COLO829 (cell line): ENCODE measurements at places on chromosomes 1 and 21.

DNA sequence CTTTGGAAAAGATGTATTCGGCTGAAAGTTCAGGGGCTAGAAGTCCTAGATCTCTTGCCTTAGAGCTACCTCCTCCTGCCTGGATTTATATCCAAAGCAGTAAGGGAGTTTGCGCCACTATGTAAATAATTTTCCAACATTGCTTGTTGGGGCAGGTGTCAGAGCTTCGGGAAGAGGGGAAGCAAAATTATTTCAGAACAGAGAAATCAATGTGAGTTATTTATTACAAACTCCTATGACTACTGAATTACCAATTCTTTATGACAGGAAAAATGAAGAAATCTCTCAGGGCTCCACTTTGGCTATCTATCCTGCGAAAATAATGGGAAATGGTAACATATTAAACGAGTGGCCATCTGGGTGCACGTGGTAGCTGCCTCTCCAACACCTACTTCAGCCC, at the start of gene CRP:
TSS of gene CRP (minus strand) at position 61 of the 400 bp plus-strand sequence. CDS start 104 bp downstream, outside the sequence.
- no peak for DNase-seq

GRCh38 chr21:32389337-32390015, 3.3 kb downstream of the URB1 start:
- DNase-seq, result no peak

DNA sequence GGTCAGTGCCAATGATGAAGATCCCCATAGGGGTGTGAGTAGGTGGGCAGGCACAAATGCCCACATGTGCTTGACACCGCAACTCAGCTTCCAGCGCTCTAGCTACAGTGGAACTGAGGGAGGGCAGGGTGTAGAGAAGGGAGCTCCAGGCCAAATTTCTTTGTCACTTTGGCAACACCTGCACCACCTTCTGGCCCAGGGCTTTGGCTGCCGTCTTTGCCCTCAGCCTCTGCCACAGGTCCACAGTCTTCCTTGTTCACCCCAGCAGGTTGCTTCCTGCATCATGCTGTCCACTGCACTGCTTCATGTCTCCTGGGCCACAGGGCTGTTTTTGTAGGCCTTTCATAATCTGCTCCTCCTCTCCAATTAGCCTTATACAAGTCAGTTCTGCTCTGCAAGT, 20.4 kb upstream of the FMOD start:
- DNase-seq, result no peak

DNA sequence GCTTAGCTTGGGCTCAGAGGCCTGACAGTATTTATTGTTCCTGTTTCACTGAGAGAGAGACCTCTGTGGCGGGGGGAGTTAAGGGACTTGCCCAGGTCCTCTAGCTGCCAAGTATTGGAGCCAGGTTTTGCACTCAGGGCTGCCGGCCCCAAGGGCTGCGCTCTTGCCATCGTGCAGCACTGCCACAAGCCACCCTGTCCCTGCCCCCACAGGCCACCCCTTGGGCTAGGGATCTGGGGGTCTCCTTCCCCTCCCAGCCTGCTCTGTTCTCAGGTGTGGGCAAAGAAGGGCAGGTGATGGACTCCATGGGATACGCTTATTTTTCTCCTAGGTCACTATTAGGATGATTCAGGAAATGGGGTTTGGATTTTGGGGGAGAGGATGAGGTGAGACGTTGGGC, 8.7 kb downstream of the KIAA1614 start:
- DNase-seq, result no peak

DNA sequence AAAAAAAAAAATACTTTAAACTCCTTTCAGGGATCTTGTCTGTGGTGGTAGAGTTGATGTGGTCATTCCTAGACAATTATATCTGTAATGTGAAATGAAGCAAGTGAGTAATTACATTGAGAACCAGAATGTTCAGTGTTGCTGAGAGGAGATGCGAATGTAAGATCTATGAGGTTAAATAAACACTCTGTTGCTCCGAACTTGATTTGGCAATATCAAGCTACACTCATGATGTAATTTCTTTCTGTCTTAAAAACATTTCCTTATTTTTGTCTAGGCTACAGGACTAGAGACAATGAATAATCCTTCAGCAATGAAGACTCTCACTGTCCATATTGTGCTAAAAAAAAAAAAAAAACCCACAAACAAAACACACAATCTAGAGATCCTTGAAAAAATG, 63.1 kb upstream of the IGSF5 start:
- no peak for DNase-seq

DNA sequence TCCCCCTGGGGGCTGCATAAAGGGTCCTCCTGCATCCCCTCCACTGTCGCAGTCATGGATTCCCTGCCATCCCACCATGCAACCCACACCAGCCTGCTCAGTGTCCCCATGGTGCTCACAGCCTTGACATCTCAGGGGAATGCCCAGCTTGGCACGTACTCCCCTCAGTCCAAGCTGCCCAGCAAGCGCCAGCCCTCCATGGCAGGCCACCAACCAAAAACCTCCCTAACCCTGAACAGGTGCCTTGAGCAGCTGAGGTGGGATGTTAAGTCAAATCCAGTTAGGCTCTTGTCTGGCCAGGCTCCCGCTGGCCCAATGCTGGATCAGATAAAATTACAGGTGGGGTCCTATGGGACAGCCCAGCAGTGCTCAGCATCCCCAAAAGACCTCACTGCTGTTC, 341 bp downstream of the VTCN1 start:
- DNase-seq, result no peak

- peak; percentile 93 for DNase-seq
These were observed 54.7 kb downstream of the MEF2D start for GRCh38 chr1:156445789-156446263.

DNA sequence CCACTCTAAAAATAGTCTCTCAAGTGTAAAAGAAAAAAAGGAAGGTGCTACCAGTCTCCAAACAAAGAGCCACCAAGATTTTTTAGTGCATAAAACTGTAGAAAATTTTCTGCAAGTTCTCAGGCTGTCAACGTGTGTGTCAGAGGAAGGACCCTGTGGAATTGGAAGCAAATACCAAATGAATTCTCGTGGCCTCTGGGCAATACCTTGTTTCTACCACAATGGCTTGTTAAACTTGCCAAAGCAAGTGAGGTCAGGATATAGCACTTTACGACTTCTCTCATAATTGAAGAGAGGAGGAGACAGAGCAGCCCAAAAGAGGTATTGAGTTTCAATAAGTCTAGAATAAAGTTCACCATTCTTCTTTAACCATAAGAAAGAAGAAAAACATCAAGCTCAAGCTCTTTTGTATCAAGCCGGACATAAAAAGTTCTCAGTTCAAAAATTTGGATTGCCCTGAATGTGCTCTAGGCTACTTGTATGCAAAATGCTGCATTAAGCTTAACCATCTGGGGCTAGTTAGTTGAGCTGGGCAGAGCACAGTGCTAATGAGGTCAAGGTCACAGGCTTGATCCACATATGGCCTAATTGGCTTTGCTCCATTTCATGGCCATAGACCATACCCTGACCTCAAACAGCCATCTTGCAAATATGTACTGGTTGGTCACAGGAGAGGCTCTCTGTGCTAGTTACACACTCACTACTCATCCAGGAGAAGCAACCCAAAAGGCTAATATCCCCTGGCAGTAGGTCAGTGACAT, 60.5 kb downstream of the TBX15 start:
- DNase-seq, result no peak

GRCh38 chr1:226154593-226154992, 31.9 kb downstream of the ACBD3 start:
- DNase-seq, result no peak

DNA sequence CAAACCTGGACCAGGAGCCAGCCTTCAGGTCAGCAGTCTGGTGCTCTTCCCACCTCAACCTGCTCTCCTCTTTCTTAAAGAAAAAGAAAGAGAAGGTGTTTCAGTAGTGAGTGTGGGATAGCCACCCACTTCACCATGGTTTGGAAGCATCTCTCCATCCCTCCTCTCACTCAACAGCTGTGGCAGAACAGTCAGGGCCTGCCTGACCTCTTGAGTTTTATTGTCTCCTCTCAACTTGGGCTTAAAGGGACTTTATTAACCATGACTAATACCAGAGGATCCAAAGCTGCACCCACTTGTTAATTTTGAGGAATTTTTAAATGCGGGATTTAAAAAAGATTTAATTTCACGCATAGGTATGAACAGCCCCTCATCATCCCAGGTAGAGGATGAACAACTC, 570 bp upstream of the VASH2 start:
- no peak for DNase-seq

GRCh38 chr1:109849655-109850054, 61.0 kb upstream of the CSF1 start:
- DNase-seq, result no peak

DNA sequence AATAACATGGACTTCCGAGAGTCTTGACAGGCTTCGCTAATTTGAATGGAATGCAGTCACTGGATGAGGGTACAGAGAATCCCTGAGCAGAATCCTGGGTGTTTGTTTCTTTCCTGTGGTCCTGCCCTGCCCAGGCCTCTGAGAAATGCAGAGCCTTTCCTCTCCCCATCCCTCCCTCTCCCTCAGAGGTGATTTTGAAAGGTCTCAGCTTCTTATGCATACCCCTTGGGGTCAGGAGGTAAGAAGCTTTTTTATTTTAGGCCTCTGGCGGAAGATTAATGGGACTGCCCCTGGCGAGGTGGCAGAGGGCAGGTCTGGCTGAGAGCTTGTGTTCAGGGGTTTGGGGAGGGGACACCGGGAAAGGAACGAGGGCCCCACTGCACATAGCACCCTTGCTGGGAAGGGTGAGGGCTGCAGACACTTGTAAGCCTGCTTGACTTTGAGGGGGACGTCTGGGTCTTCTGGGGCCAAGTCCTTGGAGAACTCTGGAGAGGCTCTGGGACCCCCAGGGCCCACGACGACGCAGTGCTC, 116.5 kb upstream of the SLC45A1 start:
- no peak for DNase-seq

- no peak for DNase-seq
These were observed 35.8 kb upstream of the CD34 start for GRCh38 chr1:207946756-207947155.

GRCh38 chr1:173995475-173995874, 26.7 kb downstream of the RC3H1 start:
- DNase-seq, result no peak

GRCh38 chr1:239805851-239806772, 285.6 kb upstream of the FMN2 start:
- no peak for DNase-seq

DNA sequence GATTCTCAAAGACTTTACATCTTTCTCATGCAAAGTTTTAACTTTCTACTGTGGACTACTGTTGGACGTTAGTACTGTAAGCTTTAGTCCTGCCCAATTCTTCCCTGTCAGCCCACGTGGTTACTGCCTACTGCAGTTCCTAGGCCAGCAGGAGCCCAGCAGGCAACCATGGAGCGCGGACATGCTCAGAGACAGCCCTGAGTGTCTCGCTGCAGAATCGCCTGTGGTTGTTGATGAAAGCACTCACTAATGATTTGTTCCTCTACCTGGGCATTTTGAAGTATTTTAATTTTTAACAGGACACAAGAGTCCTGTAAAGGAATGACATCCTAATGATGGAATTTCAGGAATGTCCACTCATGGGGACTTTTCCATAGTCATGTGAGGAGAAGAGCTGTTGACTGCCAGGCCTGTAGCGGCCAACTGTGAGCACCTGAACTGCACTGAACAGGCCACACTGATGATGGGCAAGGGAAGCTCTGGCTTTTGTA, 44.1 kb downstream of the PGBD5 start:
- DNase-seq, result no peak

DNA sequence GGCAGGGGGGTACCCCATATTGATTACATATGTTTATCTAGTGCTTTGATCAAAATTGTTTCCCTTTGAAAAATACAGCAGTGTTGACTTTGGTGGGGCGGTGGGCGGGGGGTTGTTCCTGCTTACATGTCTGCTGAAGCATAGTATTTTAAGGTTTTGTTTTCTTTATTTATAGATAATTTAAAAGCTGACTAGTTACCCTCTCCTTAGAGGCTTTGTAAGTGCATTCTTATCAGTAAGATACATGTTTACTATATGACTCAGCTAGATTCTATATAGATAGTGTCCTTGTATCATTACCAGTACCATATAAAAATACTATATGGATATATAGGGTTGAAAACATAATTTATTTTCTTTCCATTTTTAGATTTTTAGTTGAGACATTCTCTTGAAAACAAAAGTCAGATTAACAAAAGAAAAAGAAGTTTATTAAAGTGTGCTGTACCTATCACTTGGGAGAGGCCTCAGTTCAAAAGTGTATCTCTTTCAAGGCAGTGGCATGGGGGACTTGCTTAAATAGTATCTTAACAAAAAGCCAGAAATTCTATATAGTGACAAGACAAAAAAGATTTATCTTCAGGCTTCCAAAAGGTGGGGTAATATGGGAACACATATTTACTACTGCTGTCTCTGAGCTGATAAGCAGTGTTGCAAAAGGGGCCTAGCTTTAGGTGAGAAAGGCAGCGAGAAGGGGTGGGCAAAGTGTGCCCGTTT, 79.0 kb downstream of the HS2ST1 start:
- DNase-seq, result peak; percentile 1

DNA sequence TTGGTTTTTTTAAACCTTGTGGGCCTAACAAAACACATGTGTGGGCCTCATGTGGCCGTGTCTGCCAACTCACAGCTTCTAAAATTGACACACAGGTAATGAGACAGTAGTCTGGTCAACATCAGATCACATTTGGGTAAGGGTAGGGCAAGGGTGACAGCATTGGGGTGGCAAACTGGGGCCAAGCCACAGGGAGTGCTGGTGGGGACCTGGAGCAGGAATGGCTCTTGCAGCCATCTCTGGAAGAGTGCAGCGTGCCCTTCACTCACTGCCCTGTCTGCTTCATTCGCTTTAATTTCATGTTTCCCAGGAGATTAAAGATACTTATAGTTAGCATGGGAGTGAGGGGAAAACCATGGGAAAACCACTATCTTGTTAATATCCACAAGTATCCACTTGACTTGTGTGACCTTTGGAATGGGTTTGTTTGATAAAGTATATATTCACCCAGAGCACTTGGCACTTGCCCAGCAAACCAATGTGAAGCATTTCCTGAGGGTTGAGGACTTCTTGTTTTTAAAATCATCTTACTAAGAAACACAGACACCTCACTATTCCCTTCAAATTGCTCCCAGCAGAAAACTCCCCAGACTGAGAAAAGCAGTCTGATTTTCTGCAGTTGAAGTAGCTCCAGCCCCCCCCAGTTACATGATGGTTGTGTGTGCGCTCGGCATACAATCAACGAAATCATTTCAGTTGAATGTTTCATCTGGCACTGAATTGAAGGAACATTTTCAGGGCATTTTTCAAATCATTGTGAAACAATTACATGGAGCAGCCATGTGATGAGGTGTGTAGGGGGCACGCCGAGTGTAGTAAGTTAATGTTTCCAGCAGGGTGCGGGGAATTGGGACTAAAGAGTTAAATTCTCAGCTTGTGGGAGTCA, 175.7 kb downstream of the VPS13D start:
- DNase-seq, result peak; percentile 48

DNA sequence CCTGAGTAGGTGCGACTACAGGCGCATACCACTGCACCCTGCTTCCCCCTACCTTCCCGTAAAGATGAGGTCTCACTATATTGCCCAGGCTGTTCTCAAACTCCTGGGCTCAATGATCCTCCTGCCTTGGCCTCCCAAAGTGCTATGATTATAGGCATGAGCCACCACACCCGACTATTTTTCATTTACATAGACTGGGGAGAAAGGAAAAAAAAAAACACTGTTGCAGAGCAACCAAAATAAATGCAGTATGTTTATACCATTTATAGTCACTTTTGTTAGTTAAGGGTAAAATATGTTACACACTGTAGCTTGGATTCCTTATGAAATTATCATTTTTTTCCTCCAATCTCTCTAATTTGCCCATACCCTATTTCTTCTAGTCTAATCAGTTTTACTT, 35.2 kb upstream of the RGS8 start:
- DNase-seq, result no peak
